Kidney glomerular epithelial cell (primary cell): ENCODE measurements at places on chromosomes 5 and 9.

DNA sequence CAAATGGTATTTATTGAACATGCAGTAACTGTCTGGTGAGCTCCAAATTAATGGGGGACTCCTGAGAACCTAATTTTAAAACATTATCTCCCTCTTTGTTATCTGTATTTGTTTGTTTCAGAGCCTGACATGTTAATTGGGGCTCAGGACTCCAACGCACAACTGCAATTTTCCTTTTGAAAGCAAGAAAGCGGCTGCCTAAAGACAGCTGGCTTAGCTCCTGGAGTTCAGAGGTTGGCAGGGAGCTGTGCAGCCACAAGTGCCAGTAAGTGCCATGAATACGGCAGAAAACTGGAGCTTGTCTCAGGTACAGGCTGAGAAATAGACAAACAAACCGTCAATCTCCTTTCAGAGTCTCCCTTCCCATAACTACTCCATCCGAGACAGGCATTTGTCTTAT, 80.9 kb downstream of the PPP2R2B start:
- no peak for DNase-seq

DNA sequence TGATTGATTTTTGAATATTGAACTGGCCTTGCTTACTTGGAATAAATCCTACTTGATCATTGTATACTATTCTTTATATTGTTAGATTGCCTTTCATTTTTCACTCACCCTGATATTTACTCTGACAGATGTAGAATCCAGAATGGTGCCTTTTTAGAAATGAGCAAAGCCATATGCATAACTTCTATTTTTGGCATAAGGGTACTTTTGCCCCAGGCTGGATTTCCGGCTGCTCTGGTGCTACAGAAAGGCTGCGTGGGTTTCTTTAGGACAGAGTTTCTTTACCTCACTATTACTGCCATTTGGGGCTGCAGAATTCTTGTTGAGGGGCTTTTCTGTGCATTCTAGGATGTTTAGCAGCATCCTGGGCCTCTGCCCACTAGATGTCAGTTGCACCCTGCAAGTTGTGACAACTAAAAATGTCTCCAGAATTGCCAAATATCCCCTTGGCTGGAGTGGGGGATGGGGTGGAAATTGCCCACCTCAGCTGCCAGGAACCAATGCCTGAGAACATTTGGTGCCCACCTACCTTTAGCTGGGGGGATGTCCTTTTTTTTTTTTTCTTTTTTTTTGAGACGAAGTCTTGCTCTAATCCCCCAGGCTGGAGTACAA, 50.1 kb downstream of the SLC36A1 start:
- no peak for DNase-seq

- DNase-seq, result peak; percentile 66
Observed at GRCh38 chr9:132214027-132214622, 52.3 kb downstream of the NTNG2 start.

- no peak for DNase-seq
Observed at GRCh38 chr5:31692561-31693221, 53.8 kb downstream of the PDZD2 start.

DNA sequence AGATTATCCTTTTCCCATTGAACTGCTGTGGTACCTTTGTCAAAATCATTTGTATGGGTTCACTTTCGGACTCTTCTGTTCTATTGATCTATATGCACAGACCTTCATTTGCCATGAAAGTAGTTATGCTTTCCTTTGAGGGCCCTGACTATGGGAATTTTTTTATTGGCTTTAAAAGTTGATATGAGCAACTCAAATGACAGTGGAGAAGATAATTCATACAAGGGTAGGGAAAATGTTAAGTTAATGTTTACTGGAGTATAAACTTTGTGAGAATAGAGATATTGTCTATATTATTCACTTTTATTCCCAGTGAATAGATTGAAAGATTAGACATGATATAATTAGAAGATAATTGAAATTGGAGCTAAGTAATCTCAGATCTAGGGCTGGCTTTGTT, 94.8 kb downstream of the ATP10B start:
- DNase-seq, result no peak

DNA sequence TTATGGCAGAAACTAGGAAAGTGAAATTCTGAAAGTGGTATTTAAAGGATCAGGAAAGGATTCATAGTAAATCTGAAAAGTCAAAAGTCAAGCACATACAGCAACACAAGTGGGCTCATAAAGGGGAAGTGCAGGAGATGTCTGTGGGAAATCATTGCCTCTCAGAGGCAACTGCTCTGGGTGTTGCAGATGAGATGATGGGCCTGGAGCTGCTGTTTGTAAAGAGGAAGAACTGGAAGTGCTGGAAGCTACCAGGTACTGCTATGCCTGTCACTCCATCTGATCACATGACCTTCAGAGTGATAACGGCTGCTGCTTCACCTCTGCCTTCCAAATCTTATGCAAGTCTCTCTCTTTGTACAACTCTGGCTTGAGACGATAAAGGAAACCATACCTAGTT, 55.9 kb downstream of the ADRB2 start:
- no peak for DNase-seq

DNA sequence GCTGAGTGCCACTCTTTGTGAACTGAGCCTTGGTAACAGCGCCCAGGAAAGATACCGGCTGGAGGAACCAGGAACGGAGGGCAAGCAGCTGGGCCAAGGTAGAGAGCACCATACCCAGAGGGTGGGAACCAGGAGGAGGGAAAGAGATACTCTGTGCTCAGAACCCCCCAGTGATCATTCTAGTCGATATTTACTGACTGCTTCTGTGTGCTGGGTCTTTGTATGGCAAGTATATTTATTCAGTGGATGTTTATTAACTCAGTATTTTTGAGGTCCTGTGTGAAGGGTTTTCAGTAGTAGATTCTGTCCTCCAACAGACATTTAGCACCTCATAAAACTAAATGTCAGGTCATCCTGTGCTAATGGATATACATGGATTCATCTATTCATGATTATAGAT, 62.3 kb upstream of the RARS1 start:
- DNase-seq, result no peak

GRCh38 chr5:144504929-144505577, 334.4 kb downstream of the KCTD16 start:
- no peak for DNase-seq

GRCh38 chr5:158796812-158797497, 302.8 kb downstream of the EBF1 start:
- no peak for DNase-seq

GRCh38 chr5:40879163-40879942, 29.9 kb upstream of the C7 start:
- DNase-seq, result peak; percentile 53

- DNase-seq, result no peak
Observed at GRCh38 chr9:38622951-38623350, 2.6 kb upstream of the ANKRD18A start.

- no peak for DNase-seq
Observed at GRCh38 chr5:129951039-129951438, 46.8 kb downstream of the CHSY3 start.

GRCh38 chr9:70510157-70510770, 95.8 kb upstream of the KLF9 start:
- no peak for DNase-seq

DNA sequence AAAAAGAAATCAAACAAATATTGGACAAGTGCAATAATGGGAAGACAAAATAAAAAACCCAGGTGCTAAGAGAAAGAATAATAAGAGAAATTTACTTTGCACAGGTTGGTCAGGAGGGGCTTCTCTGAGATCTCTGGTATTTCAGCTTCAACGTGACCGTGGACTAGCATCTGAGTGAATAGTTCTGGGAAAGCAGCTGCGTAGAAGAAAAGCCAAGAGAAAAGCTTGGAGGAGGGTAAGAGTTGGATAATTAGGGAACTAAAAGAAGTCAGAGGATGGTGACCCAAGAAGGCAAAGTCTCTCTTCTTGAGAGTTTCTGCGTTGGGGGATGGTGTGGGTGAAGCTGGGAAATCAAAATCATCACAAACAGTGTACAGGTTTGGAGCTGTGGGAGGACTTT, 41.6 kb downstream of the YIPF5 start:
- no peak for DNase-seq

DNA sequence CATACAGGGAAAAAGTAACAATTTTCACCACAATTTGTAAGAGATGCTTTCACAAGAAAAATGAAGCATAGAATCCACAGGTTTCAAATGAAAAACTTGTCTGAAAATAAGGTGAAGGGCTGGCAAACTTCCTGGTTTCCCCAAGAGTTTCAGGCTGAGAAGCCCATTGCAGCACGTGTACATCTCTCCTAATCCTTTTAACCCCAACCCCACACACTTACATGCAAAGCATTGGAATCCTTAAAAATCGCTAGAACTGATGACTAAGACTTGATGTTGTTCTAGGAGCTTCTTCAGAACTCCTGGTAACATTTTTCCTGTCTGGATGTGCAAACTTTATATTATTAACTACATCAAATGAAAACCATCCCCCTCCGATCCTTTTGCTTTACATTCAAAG, 317.8 kb upstream of the RGMB start:
- DNase-seq, result no peak

DNA sequence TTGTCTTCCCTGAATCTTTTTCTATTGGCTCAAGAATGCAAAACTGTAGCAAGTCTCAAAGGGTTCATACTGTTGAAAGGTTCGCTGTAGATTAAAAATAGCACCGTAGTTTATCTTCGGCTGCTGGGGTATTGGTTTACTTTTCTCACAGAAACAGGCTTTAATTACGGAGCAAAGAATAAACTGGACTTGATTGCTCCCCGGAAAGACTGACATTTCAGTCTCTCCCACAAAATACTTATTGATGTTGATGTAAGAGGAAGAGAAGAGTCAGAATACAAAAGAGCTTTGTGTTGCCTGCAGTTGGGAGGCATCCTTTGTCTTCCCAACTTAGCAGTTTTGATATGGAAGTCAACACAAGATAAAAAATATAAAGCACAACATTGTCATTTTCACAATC, 183.9 kb upstream of the DMAC1 start:
- DNase-seq, result no peak

- peak; percentile 3 for DNase-seq
Observed at GRCh38 chr5:161676103-161676502, 9.4 kb upstream of the GABRA6 start.

GRCh38 chr5:167317884-167318283, 973.6 kb upstream of the WWC1 start:
- DNase-seq, result no peak

DNA sequence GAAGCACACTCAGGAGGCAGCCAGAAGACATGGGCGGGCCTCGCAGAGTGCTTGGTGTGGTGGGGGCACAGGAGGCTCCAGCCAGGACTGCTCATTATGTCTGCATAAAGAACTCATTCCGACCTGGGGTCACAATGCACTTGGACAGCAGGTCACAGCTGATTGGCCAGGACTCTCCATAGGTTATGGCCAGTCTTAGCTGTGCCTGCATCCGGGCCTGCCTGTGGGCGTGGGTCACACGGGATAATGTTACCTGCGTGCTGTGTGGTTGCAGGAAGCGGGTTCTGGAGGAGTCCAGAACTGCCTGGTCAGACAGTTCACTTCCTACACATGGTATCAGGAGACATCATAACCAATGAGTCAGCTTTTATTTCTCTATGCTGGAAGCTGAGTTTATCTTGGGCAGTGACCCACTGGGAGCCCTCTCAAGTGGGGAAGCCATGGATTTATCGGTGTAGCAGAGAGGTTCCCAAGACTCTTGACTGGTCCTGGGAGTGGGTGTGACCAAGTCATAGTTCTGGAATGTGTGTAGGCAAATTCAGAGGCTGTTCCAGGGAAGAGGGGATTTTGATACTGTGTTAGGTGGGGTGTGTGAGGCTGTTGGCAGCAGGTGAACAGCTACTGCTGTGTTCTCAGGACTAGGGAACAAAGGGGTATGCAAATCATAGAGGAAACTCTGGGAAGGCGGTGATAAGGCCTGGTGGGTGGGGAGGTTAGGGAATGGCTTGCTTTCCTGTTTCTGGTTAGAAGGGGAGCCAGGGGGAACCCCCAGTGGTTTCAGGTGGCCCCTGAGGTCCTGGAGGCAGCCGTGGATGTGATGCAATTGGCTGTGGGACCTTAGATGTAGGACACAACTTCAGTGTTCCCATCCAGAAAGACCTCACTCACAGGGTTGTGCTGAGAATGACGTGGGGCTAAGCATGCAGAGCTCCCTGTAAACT, 51.3 kb downstream of the ARHGEF37 start:
- DNase-seq, result peak; percentile 90

- no peak for DNase-seq
Observed at GRCh38 chr9:72909428-72909827, 43.4 kb downstream of the ALDH1A1 start.

GRCh38 chr9:134222018-134222573, 57.7 kb upstream of the RNU6ATAC start:
- DNase-seq, result no peak

DNA sequence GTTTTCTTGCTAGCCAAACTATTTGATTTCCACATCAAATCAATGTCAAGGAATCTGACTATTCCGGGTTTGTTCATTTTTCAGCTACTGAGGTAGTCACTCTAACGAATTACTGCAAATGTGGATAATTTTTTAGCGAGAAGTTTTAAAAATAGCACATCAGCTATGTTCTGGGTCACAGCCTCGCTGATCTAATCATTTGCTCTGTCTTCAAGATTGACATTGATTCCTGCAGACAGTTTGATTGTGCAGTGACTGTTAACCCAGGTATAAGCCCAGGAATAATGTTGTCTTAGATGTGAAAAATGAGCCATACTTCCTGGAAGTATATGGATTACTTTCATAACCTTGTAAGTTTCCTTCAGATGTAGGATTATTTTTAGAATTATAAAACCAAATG, 175.1 kb downstream of the BAAT start:
- no peak for DNase-seq

DNA sequence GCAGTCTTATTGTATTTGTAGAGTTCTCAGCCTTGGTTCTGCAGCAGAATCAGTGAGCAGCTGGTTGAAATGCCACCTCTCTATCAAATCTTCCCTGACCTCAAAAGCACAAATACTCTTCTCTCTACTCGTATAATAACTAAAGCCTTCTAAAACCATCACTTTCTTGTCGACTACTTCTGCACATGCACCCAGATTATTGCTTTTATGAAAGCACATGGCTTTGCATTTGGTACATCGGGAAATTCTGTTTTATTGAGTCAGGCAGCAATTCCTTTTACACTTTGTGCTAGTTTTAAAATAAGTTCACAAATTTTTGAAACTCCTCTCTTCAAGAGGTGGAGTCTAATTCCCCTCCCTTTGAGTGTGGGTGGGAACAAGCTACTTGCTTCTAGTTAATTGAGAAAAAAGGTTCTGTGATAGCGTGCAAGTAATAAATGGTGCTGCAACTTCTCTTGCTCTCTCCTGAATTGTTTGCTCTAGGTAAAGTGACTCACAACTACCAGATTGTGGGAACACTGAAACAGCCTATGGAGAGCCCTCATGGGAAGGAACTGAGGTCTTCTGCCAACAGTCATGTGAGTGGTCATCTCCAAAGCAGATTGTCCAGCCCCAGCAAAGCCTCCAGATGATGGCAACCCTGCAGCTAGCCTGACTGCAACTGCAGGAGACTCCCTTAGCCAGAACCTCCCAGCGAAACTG, 66.0 kb upstream of the TAF1L start:
- DNase-seq, result no peak

GRCh38 chr5:424301-425110, 18.5 kb upstream of the EXOC3 start:
- DNase-seq, result no peak

DNA sequence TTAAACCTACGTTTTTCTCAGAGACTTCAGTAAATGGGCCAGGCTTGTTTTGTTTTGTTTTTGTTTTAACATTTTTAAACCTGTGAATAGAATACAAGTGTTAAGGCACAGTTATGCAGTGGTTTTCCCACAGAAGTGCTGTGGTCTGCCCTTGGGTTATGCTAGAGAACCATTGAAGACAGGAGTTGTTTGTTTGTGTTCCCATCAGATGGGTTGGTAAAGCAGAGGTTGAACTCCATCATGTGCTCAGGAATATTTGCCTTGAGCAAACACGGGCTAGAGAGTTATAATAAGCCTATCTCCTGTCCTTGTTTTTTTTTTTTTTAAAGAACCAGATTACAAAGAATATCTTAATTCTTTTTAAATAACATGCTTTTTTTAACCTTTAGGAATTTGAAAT, 28.5 kb downstream of the RHOBTB3 start:
- peak; percentile 59 for DNase-seq
